ENCODE measurements at places on chromosomes 4 and X.

- no peak for DNase-seq
These were observed at the start of gene CAPN6 for GRCh38 chrX:111270339-111270738. Gene CAPN6 (minus strand): TSS chrX:111270483. CDS start chrX:111263936, 6,547 bp downstream.

- DNase-seq: no peak
These were observed 16.2 kb downstream of the RBM47 start for GRCh38 chr4:40613456-40613855.

DNA sequence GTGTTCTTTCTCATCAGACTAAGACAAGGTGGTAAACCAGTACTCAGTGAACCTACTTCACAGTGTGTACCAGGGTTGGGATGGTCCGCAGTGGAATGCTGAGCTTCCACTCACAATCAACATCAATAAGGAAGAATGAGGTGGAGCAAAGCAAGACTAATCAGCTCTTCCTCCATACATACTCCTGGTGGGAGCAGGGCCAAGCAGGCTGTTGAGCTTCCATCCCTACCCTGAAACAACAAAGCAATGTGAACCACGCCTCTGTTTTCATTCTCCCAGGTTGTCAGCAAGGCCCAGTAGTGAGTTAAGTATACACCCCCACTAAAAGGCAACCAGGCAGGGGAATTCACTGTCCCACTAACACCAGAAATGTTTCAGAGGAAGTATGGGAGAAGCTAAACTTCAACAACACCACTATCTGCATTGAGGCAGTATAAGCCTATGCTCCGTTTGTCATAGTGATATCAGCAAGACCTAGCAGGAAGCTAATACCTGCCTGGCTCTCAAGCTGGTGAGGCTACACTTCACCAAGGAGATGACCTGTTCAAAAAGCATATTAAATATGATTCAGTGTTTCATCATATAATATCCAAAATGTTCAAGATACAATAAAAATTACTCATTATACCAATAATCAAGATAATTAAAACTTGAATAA, 109.5 kb downstream of the DDX60 start:
- no peak for DNase-seq

GRCh38 chr4:116847616-116848015, 237.8 kb downstream of the TRAM1L1 start:
- DNase-seq: no peak

- DNase-seq: no peak
These were observed 3.1 kb upstream of the FGFR3 start for GRCh38 chr4:1790005-1790404.

GRCh38 chrX:147978931-147979330, 2.2 kb upstream of the FMR1NB start:
- no peak for DNase-seq

DNA sequence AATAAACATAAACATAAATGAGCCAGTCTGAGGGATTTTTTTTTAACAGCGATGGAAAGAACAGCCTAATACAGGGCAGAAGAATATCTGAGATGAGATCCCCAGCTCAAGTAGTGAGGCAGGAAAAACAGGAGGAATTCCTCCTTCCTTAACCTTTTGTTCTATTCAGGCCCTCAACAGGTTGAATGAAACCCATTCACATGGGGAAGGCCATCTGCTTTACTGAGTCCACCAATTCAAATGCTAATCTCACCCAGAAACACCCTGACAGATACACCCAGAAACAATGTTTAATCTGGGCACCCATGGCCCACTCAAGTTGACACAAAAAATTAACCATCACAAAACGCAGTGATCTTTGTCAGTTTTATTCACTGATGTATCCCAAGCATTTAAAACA, 45.5 kb downstream of the SMIM31 start:
- DNase-seq: no peak

DNA sequence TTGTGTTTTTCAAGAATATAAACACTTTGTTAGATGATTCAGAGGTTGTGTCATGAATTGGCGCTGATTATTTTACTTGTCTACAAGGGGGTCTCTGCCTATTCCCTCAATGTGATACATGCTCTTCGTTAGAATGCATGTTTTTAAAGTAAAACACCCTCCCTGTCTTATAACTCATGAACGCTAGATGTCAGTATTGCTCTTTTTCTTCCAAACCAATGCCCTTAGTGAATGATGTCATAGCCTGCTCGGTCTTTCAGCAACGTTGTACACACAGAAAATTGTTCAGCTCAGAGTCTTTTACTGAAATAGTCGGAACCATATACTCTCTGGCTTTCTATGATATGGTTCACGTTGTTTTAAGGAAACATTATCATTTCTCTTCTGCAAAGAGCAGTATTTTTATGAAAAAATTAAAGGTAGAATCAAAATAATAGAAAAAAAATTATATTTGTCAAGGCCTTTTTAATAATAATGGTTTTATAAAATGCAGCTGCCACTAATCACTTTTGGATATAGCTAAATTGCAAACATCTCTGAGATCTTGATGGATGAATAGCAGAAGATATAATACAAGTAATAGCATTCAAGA, 292.9 kb downstream of the TLL1 start:
- no peak for DNase-seq

GRCh38 chrX:130654409-130654950, 248.5 kb downstream of the ENOX2 start:
- DNase-seq: no peak

DNA sequence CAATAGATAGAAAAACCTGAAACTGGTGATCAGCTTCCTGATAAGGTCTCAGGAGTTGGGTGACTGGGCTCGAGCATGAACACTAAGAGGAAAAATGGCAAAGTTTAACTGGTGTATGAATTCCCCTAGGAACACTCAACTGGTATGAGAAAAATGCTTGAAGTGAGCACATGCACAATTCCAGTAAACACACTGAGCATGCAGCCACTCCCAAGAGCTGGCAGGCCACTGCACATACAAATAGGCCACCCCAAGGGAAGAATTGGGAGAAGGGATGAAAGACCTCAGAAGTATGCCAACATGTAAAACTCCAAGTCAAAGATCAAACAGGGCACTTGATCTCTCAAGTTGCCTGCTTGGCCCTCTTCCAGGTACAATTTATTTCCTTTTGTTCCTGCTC, 45.4 kb upstream of the GNPDA2 start:
- no peak for DNase-seq

DNA sequence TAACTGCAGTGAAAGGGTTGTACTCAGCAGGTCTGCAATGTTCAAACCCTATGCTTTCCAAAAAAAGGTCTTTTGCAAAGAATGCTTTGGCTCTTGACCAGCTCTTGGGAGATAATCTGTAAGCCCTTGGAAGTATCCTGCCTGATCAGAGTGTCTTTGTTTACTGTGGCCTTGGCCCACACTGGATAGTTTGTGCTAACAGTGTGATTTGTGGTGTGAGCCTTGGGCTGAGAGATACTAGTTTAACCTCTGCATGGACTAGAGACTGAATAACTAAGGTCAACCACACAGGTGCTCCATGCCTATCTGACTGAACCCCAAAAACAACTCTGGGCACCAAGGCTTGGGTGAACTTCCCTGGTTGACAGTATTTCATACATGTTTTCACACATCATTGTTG, 3.6 kb upstream of the MAGED1 start:
- DNase-seq: no peak

DNA sequence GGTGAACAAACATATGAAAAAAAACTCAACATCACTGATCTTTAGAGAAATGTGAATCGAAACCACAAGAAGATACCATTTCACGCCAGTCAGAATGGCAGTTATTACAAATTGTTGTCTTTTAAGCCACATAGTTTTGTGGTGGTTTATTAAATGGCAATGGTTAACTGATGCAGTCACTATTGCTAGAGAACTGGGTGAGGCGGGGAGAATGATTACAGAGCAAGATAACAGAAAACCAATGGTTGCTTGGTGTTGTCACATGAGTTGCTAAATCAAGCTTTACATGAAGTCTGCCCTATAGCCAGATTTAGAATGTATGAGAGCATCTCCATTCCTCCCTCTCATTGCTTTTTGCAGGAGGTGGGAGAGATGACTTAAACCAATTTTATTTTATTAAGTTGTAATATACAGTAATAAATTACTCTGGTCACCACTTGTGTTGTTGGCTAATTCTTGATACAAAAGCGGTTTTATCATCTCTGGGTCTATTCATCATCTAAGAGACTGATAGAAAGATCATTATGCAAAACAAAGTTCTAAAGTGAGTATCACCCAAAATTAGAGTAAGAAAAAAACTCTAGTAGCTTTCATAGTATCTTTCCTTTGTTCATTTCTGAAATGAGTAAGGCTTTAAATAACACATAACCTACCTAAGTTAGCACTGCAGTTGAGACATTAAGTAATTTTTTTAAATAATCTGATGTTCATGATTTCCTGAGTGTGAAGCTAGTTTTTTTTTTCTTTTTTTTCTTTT, 859.5 kb downstream of the STIM2 start:
- DNase-seq: no peak

- DNase-seq: no peak
These were observed 35.1 kb upstream of the GEMIN8 start for GRCh38 chrX:14064626-14065432.

DNA sequence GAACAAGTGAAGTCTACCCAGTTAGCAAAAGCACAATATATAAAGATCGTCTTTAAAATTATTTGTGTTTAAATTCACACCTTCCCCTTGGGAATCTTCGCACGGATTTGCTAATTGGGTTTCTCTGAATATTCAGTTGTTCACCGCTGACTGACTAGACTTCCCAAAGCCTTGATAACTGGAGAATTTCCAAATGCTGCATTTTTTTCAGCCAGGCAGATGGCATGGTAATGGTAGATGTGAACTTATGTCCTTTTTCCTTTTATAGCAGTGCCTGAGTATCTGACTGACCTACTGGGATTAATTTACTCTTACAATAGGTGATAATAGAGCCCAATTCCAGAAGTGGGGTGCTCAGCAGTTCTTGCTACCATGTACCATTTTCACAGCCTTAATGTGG, 548.1 kb downstream of the PACRGL start:
- no peak for DNase-seq

DNA sequence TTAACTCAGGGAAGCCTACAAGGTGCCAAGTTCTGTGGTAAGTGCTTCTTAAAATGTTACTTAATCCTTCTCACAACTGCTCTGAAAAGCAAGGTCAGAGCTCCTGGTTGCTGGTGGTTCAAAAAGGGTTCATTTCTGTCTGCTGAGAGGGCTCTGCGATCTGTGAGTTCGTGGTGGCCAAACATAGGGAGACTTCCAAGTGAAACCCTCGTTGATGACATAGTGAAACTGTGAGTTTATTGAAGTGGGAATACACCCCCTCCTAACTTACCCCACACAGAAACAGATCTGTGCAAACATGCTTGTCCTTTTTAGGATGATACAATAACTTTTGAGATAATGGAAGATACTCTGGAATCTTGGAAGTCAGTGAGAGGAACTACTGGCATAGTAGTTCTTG, 164.8 kb upstream of the PGRMC2 start:
- DNase-seq: no peak

GRCh38 chr4:158535130-158535614, 13.5 kb downstream of the RXFP1 start:
- no peak for DNase-seq

- no peak for DNase-seq
These were observed 106.7 kb downstream of the WWC2 start for GRCh38 chr4:183205709-183206108.

DNA sequence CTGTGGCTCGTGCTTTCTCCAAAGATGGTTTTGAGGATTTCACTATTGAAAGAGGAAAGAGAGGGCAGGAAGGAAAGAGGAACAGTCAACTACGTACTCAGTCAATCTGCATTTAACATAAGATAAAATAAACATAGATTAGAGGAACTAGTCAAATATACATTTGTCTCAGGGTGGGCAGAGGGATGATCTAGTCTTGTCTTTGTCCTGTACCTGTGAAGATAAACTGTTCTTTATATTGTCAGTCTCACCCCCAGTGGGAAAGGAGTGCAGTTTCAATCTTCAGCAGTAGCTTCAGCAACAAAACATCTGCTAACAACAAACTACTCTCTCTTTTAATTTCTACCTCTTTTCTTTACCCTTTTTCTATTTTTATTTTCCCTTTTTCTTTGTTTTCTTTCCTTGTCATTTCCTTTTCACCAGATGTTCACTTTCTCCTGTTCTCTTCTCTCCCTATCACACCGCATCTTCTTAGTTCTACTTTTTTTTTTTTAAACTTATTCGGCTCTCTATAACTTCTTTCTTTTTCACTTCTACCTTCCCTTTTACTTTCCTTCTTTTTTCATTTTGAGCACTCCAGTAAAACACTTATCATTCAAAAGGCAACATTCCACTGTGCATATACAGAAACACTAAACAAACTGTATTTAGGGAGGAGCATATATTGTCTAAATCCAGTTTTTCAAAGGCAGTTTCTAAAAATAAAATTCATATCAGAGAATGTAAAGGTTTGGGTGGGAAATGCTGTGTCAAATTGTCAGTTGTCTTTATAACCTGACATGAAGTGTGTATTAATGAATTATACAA, 51.4 kb upstream of the GUCY1A1 start:
- no peak for DNase-seq

DNA sequence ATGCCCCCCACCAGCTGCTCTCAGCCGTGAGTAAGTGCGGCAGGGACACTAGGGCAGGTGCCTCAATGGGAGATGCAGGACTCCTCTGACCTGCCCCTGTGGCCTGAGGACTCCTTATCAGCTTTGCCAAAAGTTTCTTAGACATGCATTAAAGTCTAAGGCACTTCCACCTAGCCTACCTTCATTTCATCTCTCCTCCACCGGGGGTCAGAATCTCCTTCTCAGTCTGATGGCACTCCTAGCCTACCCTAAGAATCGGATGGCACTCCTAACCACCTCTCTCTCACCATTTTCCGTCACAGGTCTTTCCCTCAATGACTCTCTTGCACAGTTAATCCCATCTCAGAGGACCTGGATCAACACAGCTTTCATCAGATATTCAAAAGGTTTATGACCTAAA, 85.9 kb downstream of the OTC start:
- no peak for DNase-seq

- no peak for DNase-seq
These were observed 17.8 kb upstream of the MAGED4 start for GRCh38 chrX:52166840-52167239.

DNA sequence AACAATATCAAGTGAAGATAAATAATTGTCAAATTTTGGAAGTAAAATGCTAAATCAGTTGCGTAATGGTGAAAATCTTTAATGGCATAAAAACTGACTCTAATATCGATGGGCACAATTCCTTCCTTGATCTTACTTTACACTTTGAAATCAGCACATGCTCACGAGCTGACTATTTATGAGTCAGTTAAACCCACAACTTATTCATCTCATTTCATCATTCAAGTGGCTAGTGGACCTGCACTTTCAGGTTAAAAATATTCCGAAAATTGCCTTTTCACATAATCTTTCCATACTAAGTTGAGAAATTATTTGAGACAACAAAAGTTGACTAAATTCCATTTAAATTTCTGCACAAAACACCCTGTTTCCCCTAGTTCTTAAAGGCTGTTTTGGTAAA, 582.1 kb upstream of the TENM3 start:
- DNase-seq: no peak

DNA sequence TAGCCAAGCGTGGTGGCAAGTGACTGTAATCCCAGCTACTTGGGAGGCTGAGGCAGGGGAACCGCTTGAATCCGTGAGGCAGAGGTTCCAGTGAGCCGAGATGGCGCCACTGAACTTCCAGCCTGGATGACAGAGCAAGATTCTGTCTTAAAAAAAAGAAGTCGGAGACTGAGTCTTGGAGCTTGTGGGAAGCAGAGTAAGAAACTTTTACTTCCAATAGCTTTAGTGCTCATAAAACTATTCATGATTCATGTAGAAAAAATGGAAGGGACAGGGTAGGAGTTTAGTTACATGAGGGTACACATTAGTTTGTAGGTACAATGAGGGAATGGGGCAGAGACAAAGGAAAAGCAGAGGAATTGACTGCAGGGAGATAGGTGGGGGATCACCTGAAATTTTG, 19.3 kb downstream of the RAP2C start:
- no peak for DNase-seq

GRCh38 chr4:135548711-135549110, 1347.1 kb upstream of the PABPC4L start:
- DNase-seq: no peak

- DNase-seq: no peak
These were observed 133.8 kb upstream of the UBQLN2 start for GRCh38 chrX:56429581-56429980.

Measured in activated CD8-positive, alpha-beta memory T cell treated with anti-CD3 and anti-CD28 coated beads for 1 hour (primary cell).